ENCODE measurements at places on chromosomes 6 and 20.

DNA sequence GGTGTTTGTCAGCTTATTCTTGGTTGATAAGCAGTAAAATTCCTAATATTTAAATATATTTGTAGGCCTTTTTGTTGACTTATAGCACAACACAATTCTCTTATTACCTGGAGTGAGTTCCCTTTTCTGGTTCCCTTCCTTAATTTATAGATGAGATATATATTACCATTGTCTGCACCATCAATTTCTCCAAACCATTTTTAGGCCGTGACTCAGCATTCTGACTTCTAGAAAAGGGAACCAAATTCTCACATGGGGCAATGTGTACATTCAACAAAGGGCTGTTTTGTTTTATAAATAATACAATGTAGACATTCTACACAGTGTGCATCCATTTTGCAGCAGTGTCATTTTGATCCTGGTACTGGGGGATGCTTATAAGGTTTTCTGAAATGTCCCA lies 52.8 kb downstream of the NCOA7 start:
- peak; percentile 67 for DNase-seq

DNA sequence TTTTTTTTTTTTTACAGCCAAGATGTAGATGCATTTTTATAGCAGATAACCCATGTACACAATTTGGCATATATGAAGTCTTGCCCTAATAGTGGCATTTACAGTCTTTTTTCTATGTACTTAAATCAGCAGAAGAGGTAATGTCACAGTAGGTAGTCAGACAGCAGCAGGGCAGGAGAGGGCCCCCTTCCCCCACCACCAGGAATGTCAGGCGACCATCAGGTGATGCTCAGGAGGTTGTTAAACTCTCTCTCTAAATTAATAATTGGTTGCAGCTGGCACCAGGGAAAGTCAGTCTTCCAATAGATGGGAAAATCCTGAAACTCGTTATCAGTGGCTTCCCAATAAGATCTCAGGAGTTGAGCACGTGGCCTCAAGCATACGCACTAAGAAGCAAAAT lies 188.0 kb upstream of the ADGRB3 start:
- DNase-seq = no peak

DNA sequence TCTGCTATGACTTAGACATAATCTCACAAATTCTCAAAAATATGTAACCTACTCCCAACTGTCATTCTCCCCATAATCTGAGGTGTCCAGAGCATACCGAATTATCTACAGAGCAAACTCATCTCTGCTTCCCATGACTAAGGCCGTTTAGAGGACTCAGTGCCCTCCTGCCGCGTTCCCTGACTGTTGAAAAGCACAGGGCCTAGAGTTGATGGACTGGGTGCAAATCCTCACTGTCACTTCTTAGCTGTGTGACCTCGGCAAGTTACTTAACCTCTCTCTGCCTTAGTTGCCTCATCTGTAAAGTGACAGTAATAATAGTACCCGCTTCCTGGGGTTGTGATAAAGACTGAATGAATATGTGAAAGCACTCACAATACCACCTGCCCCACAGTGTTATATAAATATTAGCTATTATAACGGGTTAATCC lies 4.7 kb upstream of the TUBB2A start:
- no peak for DNase-seq

GRCh38 chr6:139533573-139534471 lies 159.4 kb upstream of the CITED2 start:
- DNase-seq = no peak

DNA sequence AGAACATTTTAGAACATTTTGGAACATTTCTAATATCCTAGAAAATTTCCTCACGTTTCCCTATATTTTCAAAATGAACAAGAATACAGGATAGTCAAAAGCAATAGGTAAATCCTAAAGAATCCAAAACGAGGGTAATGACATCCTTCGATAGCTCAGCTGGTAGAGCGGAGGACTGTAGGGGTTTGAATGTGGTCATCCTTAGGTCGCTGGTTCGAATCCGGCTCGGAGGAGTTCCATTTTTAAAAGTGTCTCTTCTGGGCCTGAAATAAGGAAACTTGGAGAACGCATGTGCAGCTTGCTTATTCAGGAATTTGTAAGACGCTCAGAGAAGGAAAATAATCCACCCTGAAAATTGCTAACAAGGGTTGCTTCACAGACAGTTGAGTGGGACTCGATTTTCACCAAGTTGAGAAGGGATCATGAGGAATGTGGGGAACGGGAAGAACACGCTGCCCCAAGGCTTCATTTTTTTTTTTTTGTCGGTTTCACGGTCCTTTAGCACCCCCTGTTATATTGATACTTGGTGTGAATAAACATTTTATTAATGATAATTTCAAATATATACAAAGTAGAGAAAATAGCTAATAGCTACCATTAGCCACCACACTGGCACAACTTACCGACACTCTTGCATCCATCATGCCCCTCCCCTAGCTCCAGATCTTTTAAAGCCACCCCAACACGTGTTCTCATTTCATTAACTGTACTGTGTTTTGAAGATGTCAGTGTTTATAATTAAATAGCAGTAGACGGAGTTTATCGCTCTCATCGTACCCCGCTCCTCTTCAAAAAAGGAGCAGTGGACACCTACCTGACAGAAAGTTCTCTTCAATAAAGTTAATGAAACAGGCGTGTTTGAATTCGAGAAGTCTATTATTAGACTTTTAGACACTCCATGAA lies 1.8 kb upstream of the ABT1 start:
- no peak for DNase-seq

DNA sequence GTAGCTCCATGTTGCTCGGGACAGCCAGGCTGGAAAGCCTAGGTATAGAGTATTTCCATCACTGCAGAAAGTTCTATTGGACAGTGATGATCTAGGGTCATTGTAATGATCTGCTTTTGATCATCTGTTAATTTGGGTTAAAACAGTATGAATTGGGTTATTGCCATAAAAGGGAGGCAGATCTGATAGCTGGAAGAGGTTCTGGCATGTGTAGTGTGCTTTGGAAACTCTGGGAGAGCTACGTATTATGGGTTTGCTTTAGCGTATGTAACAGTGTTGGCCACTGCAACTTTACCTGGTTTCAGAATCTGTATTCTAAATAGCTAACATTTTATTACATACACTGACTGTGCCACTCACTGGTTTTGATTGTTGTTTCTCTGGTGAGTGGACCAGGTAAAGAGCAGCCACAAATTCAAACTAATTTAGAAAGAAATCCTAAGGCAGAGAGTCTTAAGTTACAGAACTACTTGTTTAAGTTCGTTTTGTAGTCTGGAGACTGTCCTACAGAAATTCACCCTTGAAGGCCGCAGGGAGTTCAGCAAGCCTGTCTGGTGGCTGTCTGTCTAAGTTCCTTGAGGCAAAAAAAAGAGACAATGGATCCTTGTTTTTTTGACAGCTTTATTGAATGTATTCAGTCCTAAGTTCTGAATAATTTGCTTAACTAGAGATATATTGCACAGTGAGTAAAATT lies 300.3 kb downstream of the PRL start:
- no peak for DNase-seq

DNA sequence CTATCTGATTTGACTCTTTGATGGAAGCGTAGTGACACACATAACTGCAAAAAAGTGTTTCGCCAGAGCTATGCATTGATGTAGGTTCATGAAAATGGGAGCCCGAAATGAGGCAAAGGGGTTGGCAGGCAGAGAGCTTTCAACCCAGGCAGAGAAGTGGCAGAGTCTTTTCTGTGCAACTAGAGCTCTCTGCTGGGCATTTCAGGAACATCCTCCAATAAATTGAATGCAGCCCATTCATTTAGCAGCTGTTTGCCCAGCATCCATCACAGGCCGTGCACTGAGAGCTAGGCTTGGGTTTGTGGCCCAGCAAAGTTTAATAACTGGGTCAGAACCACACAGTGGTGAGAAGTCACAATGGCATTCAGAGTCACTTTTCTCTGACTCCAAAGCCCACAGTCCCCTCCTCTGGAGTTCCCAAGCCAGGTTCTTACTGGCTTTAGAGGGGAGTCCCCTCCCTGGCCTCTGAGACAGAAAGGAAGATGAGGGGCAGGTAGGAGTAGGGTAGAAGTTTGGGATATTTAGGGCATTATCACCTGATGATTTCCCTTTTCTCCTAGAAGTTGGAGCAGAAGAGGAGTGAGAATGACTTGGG lies 31.8 kb upstream of the ELMO2 start:
- DNase-seq = peak; percentile 92

- peak; percentile 98 for DNase-seq
These were observed at the start of gene IFNGR1 for GRCh38 chr6:137218917-137219663. Gene IFNGR1, minus strand, starts transcription at chr6:137219385. Its CDS starts 58 bp downstream, at chr6:137219327.

DNA sequence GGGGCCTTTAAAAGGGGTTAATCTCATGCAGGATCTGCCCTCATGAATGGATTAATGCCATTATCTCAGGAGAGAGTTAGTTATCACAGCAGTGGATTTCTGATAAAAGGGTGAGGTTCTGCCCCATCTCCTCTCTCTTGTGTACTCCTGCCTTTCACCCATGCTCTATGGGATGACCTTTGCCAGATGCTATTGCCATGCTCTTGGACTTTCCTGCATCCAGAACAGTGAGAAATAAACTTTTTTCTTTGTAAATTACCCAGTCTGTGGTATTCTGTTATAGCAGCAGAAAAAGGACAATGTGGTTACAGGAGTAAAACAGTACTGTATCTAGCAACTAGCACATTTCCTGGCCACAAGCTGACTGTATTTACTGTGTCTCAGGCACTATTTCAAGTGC lies 58.0 kb upstream of the CCN2 start:
- DNase-seq = no peak

- DNase-seq = no peak
These were observed 24.9 kb upstream of the VEGFA start for GRCh38 chr6:43744931-43745727.

DNA sequence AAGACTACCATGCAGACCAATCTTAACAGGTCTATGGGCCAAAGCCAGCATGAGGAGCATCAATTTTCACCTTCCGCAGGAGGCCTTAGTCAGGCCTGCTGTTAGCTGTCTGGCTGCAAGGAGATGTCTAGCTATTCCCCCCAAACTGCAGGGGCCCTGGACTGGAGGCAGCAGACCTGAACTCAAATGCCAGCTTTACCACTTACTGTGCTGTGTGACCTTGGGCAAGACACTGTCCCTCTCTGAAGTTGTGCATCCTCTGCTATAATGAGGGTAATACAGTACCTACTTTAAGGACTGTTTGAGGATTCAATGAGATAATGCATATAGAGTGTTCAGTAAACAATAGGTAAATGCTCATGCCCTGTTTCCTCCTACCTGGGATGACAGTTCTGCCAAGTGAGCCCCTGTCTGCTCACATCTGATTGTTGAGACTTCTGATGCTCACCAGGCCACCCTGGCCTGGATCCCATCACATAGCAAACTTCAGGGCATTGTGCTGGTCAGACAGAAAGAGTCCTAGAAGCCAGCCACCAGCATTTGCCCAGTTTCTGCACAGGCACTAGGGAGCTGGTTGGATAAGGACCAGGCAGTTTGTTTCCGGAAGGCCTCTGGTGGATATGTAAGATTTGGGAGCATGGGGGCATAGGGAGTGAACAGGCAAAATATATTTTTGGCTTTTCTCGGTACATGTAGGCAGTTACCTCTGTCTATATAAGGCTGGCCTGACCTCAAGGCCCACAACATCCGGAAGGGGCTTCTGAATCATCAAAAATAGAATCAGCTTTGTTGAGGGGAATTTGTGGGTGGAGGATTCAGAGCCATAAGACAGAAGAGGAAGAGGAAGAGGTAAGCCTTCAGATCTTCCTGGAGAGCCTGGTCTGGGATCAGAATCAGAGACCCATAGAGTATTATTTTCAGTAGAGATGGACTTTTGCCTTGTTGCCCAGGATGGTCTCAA lies 2.3 kb upstream of the OCSTAMP start:
- no peak for DNase-seq

GRCh38 chr6:53513519-53513966 lies 31.4 kb downstream of the GCLC start:
- DNase-seq = no peak

DNA sequence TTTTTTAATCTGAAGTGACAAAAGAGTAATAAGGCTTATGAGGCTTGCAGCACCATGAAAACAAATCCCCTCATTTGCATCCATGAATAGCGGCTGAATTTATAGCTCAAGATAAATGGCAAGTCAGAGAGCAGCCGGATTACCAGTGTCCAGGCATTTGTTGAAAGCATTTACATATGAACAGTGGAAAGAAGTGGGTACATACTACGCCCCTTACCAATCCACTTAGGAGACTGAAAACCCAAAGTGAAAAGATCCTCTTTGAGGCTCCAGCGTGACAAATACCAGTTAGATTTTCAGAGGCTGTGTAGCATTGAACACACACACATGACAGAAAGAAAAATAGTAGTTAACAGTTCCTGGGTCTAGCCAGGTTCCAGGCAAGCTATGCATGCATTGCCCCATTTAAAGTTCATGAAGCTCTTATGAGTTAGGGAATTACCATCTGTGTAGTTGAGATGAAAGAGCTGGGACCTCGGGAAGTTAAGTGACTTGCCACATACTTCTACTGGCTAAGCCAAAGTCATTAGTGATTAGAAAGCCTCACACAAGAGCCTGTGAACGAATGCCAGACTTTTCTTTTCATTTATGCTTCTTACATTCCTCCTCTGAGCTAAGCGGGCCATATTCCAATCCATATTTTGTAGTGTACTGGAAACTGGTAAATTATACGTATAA lies 28.3 kb upstream of the NHSL1 start:
- no peak for DNase-seq

DNA sequence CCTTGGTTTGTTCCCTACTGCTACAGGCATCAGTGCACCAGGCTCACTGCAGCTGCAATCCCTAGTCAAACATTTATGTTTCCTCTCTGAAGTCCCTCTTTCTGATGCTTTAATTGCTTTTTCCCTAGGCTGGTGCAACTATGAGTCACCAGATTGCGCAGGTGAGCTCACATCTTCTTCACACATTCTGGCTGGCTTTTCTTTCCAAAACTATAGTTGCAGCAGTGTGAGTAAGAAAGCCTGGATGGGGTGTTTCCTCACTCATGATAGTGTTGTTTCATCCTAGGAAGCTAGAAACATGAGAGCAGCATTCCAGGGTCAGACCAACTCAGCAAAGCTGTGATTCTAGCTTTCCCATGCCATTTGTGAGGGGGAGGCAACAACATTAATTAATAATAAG lies 296.4 kb downstream of the PAX1 start:
- DNase-seq = peak; percentile 68

GRCh38 chr6:132213732-132214131 lies 187.5 kb downstream of the MOXD1 start:
- DNase-seq = no peak

- DNase-seq = no peak
These were observed 130.9 kb downstream of the RFPL4B start for GRCh38 chr6:112478036-112478435.

DNA sequence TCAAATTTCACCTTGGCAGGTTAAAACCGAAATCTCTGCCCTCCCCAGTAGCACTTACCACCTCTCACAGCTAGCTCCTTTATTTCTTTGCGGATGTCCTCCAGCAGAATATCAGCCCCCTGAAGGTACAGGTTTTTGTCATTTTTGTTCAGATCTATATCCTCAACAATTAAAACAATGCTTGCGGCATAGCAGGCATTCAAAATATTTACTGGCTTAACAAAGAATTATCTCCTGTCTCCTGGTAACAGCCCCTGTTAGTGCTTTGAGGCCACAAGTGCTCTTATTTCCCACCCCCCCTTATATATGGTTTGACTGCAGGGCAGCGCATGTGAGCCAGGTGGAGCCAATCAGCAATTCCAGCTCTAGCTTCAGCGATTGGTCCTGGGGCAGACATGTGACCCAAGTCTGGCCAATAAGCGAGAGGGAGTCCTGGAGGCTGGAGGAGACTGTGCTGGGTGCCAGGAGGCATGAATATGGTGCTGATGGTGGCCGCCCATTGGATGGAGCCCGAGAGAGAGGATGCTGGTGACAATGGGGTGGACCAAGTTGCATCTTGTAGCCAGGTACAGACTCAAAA lies 21.0 kb downstream of the SULF2 start:
- peak; percentile 82 for DNase-seq

GRCh38 chr6:44856479-44856878 lies 469.0 kb downstream of the CDC5L start:
- DNase-seq = no peak

- no peak for DNase-seq
These were observed 289.6 kb downstream of the RIMS1 start for GRCh38 chr6:72175916-72176315.
